ENCODE measurements at places on chromosomes 1 and 21.
A peak's percentile ranks its signal among the peaks of the same experiment; 100 is the strongest.

- DNase-seq, result no peak
These were observed 448 bp upstream of the OBSCN start for GRCh38 chr1:228207381-228207810.

GRCh38 chr1:78322928-78323680 lies 167.7 kb upstream of the PTGFR start:
- DNase-seq, result no peak

DNA sequence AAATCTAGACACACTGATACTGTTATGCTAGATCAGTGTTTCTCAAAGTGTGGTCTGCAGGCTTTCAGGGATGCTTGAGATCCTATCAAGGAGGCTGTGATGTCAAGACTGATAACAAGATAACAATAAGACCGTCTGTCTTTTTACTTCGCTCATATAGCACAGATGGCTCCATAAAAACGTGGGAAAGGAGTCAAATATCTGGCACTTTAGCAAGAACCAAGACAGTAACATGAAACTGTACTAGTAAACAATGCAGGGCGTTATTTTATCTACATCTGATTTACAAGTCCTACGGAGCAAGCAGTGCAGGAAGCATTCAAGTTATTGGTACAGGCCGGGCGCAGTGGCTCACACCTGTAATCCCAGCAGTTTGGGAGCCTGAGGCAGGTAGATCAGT lies 3.6 kb upstream of the SPRR3 start:
- no peak for DNase-seq

- DNase-seq, result no peak
These were observed 50.5 kb upstream of the PGBD5 start for GRCh38 chr1:230476622-230477003.

- no peak for DNase-seq
These were observed 2.7 kb downstream of the GSTM4 start for GRCh38 chr1:109658533-109659042.

- no peak for DNase-seq
These were observed 85.3 kb upstream of the ARHGAP29 start for GRCh38 chr1:94322696-94323095.

DNA sequence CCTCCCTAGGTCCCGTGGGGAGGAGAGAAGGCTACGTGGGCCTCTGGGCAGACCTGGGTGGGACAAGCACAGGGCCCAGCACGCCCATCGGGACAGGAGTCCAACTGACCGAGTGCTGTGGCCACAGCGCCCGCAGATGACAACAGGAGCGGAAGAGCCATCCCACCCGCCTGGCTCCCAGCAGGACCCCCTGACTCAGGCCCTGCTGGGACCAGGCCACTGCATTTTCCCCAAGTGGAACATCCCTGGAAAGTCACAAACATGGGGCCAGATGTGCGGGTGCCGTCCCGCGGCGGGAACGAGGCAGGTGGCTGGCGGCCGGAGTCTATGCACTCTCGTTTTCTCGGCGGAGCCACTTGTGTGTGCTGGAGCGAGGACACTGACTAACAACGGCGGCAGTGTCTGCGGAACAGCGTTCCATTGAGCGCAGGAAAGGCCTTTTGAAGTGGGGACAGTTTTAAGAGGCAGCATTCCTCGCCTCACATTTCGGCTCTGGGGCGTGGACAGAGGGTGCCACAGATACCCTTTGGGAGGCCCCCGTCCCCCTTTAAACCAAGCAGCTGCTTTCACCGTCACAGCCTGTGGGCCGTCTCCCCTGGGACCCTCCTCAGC lies 93.7 kb upstream of the ARHGEF16 start:
- no peak for DNase-seq

GRCh38 chr1:119266858-119267257 lies 101.7 kb upstream of the HAO2 start:
- no peak for DNase-seq

DNA sequence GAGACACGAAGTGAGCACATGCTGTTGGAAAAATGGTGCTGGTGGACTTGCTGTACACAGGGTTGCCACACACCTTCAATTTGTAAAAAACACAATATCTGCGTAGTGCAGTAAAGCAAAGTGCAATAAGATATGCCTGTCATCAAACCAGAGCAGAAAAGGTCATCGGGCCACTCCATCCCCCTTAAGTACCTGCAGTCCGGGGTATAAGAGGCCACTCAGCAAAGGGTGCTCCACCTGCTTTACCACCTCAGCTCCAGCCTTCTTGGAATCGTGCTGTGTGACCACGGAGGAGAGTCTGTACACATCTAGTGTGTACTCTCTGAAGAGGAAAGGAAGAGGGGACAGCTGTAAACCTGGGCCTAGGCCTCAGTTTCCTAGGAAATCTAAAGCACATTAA lies 10.9 kb downstream of the YARS1 start:
- no peak for DNase-seq

DNA sequence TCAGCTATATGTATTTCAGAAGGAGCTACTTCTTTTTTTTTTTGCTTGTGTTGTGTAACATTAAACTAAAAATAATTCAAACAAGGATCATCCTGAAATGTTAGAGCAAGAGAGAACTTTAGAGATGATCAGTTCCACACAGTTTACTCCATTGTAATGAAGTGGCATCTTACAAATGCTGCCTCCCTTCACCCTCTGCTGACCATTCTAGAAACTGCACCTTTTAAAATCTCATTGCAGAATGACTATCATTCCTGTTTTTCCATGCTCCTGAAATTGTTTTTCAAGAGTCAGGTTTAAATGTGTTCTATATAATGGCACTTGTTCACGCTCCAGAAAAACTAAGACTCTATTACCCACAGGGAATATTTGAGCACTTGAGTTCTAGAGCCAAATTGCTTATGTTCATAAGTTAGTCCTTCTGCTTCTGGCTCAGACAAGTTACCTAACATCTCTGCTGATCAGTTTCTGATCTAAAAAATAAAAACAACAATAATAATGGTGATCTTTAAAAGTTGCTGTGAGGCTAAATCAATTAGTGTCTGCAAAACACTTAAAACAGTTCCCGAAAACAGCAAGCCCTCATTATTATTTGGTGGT lies 21.5 kb upstream of the SLC44A5 start:
- no peak for DNase-seq

DNA sequence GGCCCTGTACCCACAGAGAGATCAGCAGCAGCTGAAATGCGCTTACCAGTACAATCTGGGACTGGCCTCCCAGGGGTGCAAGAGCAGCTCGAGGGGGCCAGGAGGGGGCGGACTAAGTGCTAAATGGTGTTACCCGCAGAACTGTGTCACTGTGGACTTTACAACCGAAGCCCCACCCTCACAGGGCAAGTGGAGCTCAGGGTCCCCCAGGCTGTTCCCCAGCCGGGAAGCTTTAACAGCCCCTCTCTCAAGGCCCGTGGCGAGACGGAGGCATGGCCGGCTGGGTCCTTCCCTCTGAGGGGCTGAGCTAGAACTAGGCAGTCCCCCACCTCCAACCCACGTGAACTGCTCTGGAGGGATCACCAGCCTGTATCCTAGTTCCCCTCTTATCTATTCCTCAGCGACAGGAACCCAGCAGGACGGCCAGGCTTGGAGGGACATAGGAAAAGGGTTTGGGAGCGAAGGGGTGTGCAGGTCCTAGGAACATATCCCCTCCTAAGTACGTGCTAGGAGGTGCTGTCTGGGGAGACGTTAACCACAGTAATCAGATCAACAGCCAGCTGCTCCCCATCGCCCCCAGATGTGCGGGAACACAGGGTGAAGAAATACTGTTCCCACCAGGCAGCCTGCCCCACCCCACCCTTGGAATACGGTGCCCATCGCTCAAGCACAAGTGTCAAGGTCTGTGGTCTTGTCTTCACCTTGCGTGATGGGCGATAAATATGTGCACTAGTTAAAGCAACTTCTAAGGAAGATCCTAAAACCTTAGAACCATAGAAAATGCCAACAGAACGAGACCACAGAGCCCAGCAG lies 24.4 kb downstream of the ZBTB17 start:
- no peak for DNase-seq

DNA sequence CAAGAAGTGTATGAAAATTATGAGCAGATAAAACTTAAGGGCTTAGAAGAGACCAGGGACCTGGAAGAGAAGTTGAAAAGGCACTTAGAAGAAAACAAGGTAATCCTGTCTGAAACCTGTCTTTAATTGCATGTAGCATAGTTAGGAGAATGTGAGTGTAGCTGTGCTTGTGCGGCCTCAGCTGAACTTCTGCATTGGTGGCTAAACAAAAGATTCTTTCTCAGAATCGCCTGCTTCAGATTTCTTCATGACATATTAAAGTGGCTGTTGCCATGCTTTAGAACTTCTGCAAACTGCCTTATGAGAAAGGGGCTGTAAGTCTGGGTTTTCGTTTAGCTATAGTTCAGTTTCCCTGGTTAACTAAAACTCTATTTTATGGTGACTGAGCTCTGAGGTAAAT lies 94.5 kb downstream of the VPS26C start:
- DNase-seq, result no peak

- no peak for DNase-seq
These were observed 33.3 kb downstream of the PIK3CD start for GRCh38 chr1:9684801-9685200.

DNA sequence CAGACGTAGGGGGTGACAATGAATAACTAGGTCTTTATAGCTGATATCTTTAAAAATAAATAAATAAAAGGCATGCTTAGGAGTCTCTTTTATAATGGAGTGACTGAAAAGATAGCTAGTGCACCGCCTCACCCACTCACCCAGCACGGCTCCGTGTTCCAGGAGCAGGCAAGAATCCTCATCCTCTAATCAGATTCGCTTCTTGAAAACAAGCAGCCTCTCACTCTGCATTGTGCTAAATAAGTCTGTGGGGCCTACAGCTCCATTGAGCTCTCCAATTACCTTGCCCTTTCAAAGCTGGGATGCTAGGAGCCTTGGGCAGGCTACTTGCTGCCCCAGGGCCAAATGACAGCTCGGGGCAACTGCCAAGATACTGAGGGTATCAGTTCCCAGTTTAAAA lies 91.5 kb downstream of the TIAM1 start:
- no peak for DNase-seq

DNA sequence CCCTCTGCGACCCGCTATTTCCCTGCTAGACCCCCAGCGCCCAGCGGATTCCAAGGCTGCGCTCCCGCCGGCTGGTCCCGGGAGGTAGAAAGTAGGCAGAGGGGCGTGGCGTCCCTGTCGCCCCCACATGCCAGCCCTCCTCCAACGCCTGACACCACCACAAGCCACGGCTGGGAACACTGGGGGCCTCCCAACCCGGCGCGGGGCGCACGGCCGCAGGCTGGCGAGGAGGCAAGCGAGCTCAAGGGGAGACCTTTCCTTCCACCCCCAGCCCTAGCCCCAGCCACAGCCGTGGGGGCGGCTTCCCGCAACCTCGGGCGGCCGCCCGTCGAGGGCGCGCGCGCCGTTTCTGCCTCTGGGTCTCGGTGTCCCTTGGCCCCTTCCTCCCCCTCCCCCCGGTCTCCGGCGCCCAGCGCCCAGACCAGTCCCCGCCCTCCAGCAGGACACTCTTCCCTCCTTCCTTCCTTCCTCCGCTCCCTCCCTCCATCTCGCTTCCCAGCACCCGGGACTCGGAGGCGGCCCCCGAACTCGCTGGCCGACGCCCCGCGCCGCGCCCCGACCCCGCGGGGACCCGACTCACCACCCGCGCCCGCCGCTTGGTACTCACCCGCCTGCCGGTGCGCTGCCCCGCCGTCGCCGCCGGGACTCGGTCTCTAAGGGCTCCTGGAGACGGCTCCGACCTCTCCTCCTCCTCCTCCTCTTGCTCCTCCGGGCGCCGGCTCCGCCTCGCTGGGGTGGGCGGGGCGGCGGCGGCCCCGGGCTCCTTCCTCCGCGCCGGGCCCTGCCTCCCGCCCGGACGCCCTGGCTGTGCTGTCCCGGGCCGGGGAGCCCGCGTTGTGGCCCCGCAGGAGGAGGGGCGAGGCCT lies at the start of gene GNG12:
GNG12 (minus strand) TSS at position 731 of the 865 bp plus-strand sequence. CDS start 125,781 bp downstream, outside the sequence.
- peak; percentile 75 for DNase-seq

GRCh38 chr1:211487672-211488208 lies 4.2 kb downstream of the RD3 start:
- no peak for DNase-seq

DNA sequence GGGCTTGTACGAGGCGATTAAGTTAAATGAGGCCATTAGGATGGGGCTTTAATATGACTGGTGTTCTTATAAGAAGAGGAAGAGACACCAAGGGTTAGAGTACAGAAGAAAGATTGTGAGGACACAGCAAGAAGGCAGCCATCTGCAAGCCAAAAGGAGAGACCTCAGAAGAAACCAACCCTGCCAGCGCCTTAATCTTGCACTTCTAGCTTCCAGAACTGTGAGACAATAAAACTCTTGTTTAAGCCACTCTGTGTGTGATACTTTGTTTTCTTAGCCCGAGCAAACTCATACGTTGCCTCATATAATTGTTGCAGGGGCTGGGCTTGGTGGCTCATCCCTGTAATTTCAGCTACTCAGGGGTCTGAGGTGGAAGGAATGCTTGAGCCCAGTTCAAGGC lies 33.6 kb upstream of the RGS16 start:
- DNase-seq, result no peak

GRCh38 chr1:172674831-172675613 lies 16.1 kb downstream of the FASLG start:
- DNase-seq, result no peak

- no peak for DNase-seq
These were observed 14.4 kb downstream of the MTF2 start for GRCh38 chr1:93093332-93094006.

- DNase-seq, result no peak
These were observed 42.0 kb upstream of the COL6A2 start for GRCh38 chr21:46055863-46056281.

- DNase-seq, result no peak
These were observed 18.9 kb upstream of the IL20 start for GRCh38 chr1:206846487-206846886.

GRCh38 chr1:101081496-101082488 lies 56.2 kb upstream of the DPH5 start:
- DNase-seq, result no peak

DNA sequence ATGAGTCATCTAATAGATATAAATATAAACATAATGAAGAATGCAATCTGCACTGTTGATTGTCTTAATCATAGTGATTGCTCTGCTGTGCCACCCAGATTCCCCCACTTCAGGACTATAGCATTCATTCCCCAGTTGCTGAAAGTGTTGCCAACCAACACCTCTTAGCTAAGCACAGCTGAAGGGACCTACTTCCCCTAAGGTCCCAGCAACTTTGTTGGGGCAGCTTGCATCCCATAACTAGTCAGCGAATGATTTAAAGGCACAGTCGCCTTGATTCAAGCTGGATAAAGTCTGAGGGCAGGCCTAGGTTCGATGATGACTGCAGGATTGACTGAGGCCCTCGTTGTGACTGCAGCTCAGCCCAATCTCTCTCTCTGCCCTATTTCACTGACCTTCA lies 14.3 kb upstream of the RGS1 start:
- no peak for DNase-seq

DNA sequence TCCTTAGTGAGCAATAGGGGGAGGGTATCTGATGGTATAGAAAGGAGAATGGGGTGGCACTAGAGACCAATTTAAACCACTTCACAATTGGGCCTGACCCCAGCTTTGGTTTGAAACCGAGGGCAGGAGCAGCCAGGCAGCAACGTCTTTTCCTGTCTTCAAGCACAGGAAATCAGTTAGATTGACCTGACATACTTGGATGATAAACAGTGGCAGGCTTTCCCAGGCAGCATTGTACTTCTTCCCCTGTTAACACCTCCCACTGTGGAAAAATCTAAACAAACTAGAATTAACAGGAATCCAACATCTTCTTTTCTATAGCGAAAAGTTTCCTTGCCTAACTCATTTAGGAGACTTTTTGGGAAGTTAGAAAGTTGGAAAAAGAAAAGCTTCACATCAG lies 40.6 kb downstream of the SELL start:
- no peak for DNase-seq
